ENCODE measurements at places on chromosomes 4 and X.

- DNase-seq, result peak; percentile 76
Measured at GRCh38 chrX:19758539-19758938, 128.9 kb downstream of the SH3KBP1 start.

DNA sequence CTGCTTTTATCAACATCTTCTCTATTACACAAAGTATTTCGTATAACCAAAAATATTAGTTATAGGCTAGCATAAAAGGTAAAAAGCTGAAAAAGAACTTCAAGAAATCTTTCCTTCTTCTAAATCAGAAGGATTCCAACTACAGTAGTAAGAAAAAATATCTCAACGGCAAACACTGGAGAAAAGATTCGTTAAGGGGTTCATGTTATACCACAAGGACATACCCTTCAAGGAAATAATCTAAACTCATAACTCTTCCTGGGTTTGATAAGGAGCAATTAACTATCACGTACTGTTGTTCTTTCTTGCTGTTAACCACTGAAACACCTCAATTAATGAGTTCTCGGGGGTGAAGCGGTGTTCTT is 1.5 kb downstream of the SMIM14 start:
- no peak for DNase-seq

- no peak for DNase-seq
Measured at GRCh38 chr4:105541420-105541819, 11.0 kb upstream of the ARHGEF38 start.

DNA sequence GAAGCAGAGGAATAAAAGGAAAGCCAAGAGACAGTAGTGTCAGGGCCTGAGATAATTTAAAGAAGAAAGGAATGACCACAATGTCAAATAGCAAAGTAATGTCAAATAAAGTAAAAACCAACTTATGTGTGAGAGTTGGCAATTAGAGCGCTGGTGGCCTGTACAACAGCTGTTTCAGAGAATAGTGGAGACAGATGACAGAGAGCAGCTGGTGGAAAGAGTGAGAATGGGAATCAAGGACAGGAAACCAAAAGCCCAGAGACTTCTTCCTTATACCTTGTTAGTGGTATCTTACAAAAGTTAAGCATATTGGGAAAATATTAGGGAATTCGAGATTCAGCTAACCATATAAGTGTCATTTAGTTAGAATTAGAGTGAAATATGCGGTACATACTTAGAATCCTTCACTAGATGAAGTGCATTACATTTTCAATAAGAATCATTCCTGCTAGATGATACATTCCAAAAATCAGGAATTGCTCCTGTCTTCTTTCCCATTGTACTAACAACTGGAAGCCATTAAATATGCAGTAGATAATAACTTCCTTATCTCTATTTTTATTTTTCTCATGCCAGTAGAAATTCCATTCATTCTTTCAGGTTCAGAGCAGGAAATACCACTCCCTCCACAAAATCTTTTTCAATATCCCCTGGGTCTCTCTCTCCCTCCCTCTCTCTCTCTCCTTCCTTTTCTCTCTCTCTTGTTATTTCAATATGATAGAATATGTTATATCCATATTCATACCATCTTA is 525.4 kb downstream of the CENPC start:
- DNase-seq, result no peak

DNA sequence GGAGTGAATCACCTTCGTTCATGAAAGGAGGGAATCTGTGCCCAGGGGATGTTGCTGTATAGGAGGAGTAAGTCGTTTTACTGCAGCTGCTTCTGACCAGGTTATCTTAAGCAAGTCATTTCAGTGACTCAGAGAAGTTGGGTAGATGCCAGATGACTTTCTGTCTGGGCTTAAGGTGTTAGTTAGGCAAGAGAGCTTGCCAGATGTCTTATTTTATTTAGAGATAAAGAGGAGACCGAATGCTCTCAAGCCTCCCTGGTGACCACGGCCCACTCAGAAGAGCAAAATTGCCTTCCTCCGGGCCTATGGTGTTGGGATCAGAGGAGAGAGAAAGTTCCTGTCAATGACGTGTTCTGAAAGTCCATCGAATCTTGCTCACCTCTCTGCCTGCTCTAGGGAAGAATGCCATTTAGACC is 16.3 kb upstream of the ZNF827 start:
- DNase-seq, result no peak

DNA sequence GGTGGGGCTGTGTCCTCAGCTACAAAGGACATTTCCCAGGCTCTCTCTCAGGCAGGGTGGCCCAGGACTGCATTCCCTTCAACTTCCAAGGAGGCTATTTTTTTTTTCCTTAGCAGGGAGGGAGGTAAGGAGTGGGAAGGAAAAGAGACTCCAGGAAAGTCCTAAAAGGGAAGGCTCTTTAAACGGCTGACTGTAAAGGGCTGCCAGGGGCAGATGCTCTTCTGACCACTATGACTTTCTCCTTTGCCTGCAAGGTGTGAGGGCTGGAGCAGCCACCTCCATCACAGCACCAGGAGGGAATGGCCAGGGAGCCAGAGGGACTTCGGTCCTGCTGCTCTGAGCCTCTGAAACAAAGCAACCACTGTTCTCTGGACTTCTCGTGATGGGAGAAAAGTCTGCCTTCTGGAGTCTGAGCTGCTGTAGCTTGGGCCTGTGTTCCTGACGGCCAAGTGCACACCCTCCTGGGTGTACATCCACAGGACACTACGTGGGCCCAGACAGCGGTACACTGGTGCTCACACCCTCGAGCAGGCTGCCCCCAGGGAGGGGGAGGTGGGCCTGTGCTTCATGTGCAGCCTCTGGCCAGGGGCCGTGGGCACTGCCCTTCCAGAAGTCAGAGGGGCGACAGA is 17.9 kb downstream of the NAT8L start:
- no peak for DNase-seq

GRCh38 chr4:576245-576821 is at the start of gene TMEM271:
TSS of gene TMEM271 (minus strand) at chr4:576295. CDS start at chr4:576062, 233 bp downstream.
- DNase-seq, result no peak

DNA sequence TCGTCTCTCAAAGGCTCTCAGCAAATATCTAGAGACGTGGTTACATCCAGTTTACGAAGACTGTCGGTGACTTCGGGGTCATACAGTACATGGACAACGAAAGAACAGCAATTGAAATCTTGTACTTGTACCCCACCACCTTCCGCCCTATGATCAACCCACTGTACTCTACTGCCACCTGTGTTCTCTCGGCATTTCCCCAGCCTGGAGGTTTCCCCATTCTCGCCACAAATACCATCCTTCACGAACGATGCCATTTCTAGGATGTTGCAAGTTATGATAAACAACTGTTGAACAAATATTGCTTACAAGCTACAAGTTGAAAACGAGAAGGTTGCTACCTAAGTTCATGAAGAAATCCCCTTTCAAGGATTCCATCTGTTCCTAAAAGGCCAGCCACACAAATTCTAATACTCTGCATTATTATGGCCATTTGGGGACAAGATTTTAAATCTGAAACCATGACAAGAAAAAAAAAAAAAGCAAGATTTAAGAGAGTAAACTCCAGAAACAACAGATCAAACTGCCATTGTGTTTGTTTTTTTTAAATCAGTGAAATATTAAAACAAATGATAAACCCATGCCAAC is 1.6 kb downstream of the APBB2 start:
- peak; percentile 83 for DNase-seq

- no peak for DNase-seq
Measured at GRCh38 chrX:47482065-47482511, 934 bp downstream of the ZNF41 start.

GRCh38 chr4:39319676-39320075 is 46.5 kb downstream of the RFC1 start:
- no peak for DNase-seq

- DNase-seq, result no peak
Measured at GRCh38 chr4:100008048-100008447, 58.0 kb upstream of the H2AZ1 start.

DNA sequence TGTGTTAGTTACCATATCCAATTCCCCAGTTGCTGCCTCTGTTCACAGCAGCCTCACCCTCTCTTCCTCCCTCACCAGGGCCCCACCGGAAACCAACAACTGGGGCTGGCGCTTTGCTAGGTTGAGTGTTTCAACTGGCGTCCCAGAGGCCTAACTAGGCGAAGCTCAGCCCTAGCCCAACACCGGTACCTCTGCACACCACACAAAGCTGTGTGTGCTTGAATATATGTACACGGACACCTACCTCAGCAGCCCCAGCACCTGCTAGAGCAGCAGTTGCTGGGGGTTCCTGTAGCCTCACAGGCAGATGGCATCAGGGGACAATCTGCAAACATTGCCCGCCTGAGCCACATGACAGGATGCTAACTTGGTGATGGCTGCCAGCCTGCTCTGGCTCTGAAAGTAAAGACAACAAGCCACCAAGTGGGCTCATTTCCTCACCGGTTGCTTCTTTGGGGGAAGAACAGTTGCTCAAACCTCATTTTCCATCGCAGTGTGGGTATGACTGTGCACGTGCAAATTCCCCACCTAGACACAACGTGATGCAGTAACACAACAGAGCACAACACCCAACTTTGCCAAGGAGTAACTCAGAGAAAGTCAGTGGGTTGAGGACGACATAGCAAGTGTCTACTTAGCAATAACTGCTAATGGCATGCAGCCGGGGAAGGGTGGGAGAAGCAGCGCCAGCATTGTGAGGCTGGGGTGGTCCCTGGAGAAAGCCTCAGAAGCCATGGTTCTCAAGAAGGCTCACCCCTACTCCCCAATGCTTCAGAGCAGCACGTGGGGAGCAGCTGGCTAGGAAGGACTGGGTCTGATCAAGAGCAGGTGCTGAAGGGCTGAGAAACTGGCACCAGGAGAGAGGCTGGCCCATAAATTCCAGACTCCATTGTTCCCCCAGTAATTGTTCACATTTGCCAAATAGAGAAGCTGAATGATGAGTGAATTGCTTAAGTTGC is 139.5 kb downstream of the SH3KBP1 start:
- peak; percentile 83 for DNase-seq

GRCh38 chr4:41734371-41734770 is 14.2 kb downstream of the PHOX2B start:
- DNase-seq, result no peak

- no peak for DNase-seq
Measured at GRCh38 chr4:123356921-123357320, 39.7 kb upstream of the SPRY1 start.

DNA sequence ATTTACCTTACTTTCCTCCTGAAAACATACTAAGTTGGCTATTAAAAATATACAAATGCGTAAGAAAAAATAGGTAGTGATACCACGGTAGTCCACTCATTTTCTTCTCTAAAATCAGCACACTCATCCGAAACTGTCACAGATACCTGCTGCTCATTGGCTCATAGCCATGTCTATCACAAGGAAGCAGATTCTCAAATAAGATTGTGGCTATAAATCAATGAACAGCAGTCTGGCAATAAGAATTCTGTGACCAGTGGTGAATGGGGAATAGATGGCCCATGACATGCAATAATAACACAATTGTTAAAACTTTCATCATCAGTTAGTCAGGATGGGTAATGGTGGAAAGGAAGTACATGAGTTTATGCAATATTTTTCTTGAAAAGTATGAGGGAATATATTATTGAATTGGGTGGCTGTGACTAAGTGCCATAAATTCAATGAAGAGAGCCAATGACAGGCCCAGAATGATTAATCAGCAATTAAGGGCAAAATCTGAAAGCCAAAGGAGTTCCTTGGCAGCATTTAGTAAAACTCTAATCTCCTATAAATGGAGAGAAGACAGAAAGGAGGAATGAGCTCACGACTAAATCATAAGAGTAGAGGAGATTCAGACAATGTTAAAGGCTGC is 202.3 kb upstream of the NEIL3 start:
- no peak for DNase-seq

DNA sequence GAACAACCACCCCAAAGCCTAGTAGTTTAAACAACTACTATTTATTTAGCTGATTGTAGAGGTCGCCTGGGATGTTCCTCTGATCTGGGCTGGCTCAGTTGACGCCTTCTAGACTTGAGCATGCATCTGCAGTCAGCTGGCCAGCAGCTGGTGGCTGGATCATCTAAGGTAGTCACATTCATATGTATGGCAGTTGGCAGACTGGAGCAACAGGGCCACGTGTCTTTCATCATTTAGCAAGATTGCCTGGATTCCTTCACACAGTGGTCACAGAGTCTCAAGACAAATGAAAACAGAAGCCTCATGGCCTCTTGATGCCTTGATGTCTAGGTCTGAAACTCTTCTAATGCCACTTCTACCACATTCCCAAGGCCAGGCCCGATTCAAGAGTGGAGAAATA is 220.6 kb upstream of the S100G start:
- no peak for DNase-seq

DNA sequence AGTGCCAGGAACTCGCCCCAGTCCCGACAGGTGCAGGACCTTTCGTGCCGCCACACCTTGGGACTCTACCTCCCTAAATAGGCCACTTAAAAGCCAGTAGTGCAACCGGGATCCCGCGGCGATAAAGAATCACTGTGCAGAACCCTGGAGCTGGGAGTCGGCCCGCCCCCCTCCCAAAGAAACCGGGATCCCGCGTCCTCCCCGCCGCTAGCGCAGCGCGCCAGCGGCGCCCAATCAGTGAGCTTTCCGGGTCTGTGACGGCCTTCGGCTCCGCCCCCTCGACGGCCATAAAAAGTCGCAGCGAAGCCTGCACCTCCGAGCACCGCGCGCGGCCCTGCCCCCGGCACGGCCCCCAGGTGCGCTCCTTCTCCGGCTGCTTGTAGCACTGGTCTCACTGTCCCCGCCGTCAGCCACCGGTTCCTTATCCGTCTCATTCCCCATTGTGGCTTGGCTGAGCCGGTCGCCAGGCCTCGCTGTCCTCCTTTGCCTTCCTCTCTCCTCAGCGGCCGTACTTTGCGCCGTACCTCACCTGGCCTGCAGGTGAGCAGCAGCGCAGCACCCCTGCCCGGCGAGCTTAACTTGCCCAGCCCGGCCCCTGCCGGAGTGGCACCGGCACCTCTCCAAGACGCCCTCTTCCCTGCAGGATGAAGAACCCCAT is at the start of gene LRAT:
Gene LRAT (plus strand): TSS at position 318 of the 658 bp plus-strand sequence. CDS start 327 bp downstream, at position 645.
- no peak for DNase-seq

DNA sequence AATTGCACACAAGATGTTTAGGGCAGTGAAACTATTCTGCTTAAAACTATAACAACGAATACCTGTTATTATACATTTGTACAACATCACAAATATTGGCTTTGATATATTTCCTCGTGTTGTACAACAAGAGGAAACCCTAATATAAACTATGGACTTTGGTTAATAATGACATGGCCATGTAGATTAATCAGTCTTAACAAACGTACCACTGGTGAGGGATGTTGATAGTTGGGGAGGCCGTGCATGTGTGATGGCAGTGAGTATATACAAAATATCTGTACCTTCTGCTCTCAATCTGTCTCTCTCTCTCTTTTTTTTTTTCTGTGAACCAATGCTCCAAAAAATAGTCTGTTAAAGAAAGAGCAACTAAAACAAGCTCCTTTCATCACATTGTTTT is 22.2 kb upstream of the HPGD start:
- no peak for DNase-seq

- no peak for DNase-seq
Measured at GRCh38 chr4:162645381-162645780, 481.6 kb upstream of the FSTL5 start.

GRCh38 chr4:53702334-53703266 is 111.3 kb upstream of the LNX1 start:
- peak; percentile 87 for DNase-seq
